ENCODE measurements at places on chromosomes 5 and 9. TPM values are rescaled to one million over a fixed set of nuclear protein-coding genes. Genes with fewer than 3 reads are reported as not detected.

Gene TRIM36
- 0.45 TPM for total RNA-seq

Gene PALM2AKAP2
- total RNA-seq, result not detected

Gene ZBED3
- total RNA-seq, result 0.85 TPM

Gene WDR31
- total RNA-seq, result 1.4 TPM

Gene ZNF462
- total RNA-seq, result 0.70 TPM

Gene C1QTNF3
- total RNA-seq, result 3.3 TPM

Gene NREP
- 4.5 TPM for total RNA-seq

Gene PKD2L2
- 0.30 TPM for total RNA-seq

Gene DAPK1
- total RNA-seq, result 0.50 TPM

Gene DOCK8
- 374 TPM for total RNA-seq

Gene WDR55
- total RNA-seq, result 35.0 TPM

Gene TPRN
- total RNA-seq, result 8.5 TPM

Gene PCSK1
- total RNA-seq, result not detected

Gene REEP2
- total RNA-seq, result 0.76 TPM

Gene SOX30
- total RNA-seq, result 0.18 TPM

Gene RACK1
- 1,772 TPM for total RNA-seq

Gene ZNF658
- total RNA-seq, result 3.2 TPM

Gene EIF4EBP3
- total RNA-seq, result 11.6 TPM

Gene SAPCD2
- total RNA-seq, result 27.0 TPM

Gene SHISAL2B
- not detected for total RNA-seq

Gene GDA
- not detected for total RNA-seq

Gene ARSK
- total RNA-seq, result 4.4 TPM

Gene RIMOC1
- 29.0 TPM for total RNA-seq

Gene SYK
- not detected for total RNA-seq

Gene MSX2
- not detected for total RNA-seq

Gene GRHPR
- total RNA-seq, result 51.2 TPM

Gene LCN10
- total RNA-seq, result not detected

Gene MARVELD2
- 0.18 TPM for total RNA-seq

Gene KCNT1
- 0.08 TPM for total RNA-seq
